ENCODE measurements at places on chromosomes 3 and 15.

DNA sequence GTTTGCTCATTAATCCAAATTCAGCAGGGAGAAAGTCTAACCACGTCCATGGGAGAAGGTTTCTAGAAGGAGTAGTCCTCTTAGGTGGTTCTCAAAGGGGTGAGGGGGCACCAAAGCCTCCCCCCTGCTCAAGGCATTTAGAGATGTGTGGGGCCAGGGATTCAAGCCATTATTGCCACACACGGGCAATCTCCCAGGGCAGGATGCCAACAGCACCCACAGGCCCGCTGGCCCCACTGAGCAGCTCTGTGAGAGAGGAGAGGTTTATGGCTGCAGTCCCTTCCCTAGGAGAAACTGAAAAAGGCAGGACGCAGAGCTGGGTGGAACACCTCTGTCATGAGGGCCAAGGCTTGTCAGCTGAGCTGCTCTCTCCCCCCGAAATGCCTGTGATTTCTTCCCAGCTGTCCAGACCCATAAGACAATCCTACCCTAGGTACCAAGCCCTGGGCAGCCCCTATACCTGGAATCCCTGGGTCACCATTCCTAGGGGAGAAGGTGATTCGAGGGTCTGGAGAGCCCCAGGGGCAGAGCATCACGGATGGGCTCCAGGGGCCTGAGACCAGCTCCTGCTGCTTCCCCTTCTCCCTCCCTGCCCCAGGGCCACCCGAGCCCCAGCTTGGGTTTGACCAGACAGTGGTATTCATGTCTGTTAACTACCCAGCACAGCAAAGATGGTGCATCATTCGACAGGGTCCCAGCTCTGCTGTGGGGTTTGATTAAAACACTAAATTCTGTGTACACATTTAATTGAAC lies 39.0 kb downstream of the WHAMM start:
- no peak for DNase-seq

DNA sequence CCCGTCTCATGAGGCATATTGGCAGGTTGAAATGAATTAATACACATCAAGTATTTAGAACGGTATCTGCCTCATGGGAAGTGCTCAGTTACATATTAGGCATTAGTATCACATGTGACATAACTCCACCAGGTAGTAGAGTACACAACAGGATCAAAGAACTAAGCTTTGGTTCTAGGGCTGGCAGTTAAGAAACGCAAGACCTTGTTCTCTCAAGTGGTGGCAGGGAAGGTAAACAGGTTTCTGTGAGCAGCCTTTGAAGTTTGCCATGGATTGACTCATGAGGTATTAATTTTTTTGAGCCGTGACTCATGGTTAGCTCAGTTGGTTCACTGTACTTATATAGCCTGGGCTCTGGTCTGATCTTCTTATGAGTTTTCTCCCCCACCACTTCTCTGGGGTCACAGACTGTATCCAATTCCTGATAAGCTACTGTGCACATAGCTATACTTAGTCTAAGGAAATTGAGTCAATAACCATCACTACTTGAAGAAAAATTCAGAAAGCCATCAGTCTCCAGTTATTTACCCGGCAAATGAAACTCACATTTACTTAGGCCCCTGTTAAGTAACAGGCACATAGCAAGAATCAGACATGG lies 155.6 kb upstream of the STT3B start:
- DNase-seq = peak; percentile 26

GRCh38 chr3:149087208-149087607 lies 875 bp upstream of the HLTF start:
- DNase-seq = no peak

DNA sequence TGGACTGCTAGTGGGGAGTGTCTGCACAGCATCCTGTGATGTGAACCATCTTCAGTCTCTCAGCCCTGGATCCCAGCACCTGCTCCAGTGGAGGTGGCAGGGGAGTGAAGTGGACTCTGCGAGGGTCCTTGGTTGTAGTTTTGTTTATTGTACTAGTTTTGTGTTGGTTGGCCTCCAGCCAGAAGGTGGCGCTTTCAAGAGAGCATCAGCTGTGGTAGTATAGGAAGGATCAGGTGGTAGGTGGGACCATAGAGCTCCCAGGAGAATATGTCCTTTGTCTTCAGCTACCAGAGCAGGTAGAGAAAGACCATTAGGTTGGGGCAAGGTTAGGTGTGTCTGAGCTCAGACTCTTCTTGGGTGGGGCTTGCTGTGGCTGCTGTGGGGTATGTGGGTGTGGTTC lies 20.9 kb downstream of the NEK11 start:
- DNase-seq = no peak

GRCh38 chr3:189588475-189589178 lies 42.6 kb upstream of the TP63 start:
- DNase-seq = no peak

GRCh38 chr3:170475092-170475685 lies 56.5 kb downstream of the CLDN11 start:
- no peak for DNase-seq

DNA sequence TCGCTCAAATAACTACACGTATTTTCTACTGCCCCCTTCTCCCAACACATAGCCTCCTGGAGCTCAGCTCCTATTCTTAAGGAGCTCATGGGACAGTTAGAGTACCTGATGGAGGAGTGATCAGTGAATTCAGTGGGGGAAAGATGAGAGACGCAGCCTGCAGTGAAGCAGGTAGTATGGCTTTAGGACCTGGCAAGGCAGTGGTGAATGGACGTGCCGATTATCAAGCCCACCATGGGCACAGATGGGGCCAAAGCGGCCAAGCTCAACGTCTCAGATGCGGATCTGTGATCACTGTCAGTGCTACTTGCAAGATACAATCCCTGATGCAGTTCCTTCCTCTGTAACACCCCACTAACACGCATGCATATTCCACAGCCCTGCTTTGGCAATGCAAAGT lies 45.8 kb upstream of the ATP2B2 start:
- DNase-seq = no peak

GRCh38 chr3:145678401-145678800 lies 482.6 kb downstream of the PLOD2 start:
- no peak for DNase-seq

- no peak for DNase-seq
Measured at GRCh38 chr15:66144978-66145725, 108.4 kb downstream of the MEGF11 start.

DNA sequence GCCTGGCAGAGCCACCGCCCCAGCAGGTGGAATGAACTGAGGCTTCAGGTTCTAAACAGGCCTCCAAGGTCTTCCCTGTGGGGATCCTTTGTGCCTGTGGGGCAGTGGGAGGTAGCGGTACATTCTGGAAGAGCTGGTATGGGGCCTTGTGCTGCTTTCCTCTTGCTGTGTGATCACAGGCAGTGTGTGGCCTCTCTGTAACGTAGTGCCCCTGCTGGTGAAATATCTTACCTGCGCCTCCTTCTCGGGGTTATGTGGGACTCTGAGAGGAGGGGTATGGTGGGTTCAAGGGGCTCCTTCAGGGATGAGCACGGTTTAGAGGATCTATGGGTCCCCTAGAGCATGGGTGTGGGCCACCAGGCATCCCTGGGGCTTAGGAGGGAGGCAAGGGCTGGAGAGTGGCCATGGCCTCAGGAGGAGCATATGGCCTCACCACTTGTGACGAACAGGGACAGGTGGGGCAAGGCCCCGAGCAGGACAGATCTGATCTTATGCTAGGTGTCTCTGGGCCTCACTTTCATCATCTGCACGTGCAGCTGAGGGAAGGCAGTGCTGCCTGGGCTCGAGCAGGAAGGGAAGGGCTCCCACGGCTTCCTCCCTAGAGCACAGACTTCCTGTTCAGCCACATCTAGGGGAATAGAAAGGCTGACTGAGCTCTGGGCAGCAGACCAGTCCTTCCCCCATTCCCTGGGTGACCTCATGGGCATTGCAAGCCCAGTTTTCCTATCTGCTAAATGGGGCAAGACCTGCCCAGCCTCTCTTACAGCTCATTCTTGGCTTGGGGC lies 1.9 kb upstream of the ALS2CL start:
- DNase-seq = peak; percentile 67

- no peak for DNase-seq
Measured at GRCh38 chr3:10962481-10963036, 30.0 kb upstream of the SLC6A1 start.

DNA sequence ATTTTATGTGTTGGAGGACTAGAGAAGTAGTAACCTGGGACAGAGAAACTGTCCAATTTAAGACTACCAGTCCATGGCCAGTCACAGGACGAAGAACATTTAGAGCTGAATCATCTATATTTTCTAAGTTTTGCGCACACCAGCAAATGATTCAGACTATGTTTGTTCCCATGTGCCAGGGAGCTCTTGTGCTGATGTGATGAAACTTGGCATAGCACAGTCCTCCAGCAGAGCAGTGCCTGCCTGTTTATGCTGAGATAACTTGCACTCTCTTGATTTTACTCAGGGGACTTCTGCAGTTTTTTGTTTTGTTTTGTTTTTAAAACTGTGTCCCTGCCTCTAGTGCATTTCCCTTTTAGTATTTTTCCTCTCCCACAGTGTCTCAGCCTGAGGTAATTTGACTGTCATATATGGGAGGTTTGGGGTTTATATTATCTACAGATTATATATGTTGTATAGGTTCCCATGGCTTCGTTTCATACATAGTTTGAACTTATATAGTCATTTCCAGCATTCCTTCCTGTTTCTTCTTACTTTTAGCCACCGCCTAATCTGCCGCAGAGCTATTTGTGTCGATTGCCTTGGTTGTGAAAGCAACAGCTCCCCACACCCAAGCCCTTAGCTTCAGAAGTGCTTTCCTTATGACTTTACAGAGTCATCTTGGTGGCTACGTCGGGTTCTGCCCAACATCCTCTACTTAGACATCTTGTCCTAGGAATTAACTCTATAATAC lies 45.5 kb downstream of the PPM1L start:
- DNase-seq = no peak

- no peak for DNase-seq
Measured at GRCh38 chr3:99870712-99871111, 53.0 kb downstream of the CMSS1 start.

- DNase-seq = no peak
Measured at GRCh38 chr3:152628496-152628895, 206.4 kb upstream of the P2RY1 start.

DNA sequence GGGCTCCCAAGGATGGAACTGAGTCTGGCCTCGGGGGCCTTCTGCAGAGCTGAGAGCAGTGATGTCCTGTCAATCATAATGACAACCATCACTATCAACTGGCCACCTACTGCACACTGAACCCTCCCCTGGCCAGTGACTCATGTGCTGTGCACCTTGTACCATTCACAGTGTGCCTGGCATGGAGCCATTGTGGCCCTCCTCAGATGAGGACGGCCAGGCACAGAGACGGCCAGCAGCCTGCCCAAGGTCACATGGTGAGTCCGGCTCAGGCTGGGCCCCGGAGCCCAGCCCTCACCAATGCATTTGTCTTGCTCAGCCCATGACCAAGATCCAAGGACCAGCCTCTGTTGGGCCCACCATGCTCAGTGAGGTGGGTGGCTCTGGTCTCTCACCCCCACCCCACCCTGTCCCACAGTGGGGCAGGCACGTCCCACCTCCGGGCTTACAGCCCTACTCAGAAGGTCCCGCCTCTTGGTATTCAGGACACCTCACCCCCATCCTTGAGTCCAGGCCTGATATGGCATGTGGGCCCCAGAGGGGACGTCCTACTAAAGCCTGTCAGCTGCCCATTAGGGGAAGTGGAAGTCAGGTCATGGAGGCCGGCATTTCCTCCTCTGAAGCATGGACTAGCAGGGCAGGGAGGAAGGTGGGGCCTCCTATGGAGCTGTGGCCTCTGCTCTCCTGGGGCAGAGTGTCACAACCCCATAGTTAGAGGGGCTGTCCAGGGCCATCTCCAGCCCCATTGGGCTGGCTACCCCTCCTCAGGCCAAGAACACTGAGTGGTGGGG lies 35.9 kb upstream of the TMEM115 start:
- DNase-seq = no peak

DNA sequence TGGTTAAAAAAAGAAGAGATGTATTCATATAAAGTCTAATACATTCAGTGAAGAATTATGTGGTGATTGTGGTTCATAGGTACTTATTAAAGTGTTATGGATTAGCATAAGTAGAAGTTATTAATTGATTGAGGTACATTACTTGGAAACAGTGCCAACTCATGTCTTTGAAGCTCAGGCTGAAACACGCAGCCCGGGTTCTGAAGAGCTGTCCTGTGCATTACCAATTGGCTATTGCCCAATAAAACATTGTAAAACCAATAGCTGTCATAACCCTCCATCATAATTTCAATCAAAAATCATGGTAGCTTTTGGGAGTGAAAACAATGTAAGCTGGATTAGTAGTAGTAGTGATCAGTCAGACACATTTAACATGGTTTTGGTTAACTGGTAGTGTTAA lies 560.1 kb downstream of the MCTP2 start:
- no peak for DNase-seq

GRCh38 chr3:147903026-147903425 lies 493.9 kb downstream of the ZIC1 start:
- no peak for DNase-seq

- DNase-seq = no peak
Measured at GRCh38 chr3:146403792-146404191, 65.6 kb downstream of the PLSCR2 start.

GRCh38 chr3:139933766-139934165 lies 1.2 kb upstream of the CLSTN2 start:
- DNase-seq = no peak

DNA sequence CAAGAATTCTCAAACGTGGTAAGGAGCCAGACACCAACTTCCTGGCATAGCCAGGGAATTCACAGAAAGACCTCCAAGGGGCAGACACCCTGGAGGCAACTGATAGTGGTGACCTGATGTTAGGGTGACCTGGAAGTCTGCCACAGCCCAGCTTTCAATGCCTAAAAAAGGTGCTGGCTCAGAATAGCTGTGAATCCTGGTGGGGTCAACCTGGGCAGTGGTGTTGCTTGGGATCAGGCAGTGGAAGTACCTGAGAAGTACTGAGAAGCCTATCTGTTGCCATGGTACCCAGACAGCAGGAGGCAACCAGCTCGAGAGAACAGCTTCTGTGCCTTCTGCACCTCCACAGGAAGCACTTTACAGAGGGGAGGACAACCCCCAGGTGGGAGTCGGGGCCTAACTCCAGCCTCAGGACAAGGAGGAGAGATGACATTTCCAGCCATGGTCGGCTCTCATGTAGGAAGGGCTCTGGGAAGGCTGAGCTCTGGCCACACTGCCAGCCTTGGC lies 55.4 kb upstream of the LARS2 start:
- DNase-seq = no peak

GRCh38 chr15:75791337-75791713 lies 51.9 kb upstream of the UBE2Q2 start:
- no peak for DNase-seq

- DNase-seq = no peak
Measured at GRCh38 chr3:157588386-157589060, 85.3 kb upstream of the VEPH1 start.

All from CD4-positive, alpha-beta T cell treated with Interleukin-17A for 4 hours (primary cell).